ENCODE measurements at places on chromosomes 6 and 20. TPM values are rescaled to one million over a fixed set of nuclear protein-coding genes. Genes with fewer than 3 reads are reported as not detected.

Gene HCRTR2
- not detected for total RNA-seq

Gene RBM24
- 13.1 TPM for total RNA-seq

Gene ARMC12
- total RNA-seq: 0.23 TPM

Gene EDN1
- 42.8 TPM for total RNA-seq

Gene TUBB1
- not detected for total RNA-seq

Gene SLC22A3
- 46.7 TPM for total RNA-seq

Gene PKIG
- total RNA-seq: 37.0 TPM

Gene ANKRD66
- total RNA-seq: not detected

Gene SLC35D3
- total RNA-seq: 0.09 TPM

Gene SLC23A2
- total RNA-seq: 17.6 TPM

Gene PHACTR1
- 0.05 TPM for total RNA-seq

Gene PABPC1L
- 21.6 TPM for total RNA-seq

Gene KIAA1755
- 0.12 TPM for total RNA-seq

Gene TPX2
- 111 TPM for total RNA-seq

Gene PNLDC1
- total RNA-seq: 0.17 TPM

Gene NR2E1
- total RNA-seq: not detected

Data from A549 treated with DMSO at 1 μM for 4 hours (cell line).